WTC11 (cell line): ENCODE measurements at places on chromosomes 6 and 20. TPM values are rescaled to one million over a fixed set of nuclear protein-coding genes. Genes with fewer than 3 reads are reported as not detected.

Gene ELOVL2
- 1.0 to 2.0 TPM (median 1.1 TPM) in 3 replicates for total RNA-seq

Gene IP6K3
- total RNA-seq: 0.44 to 1.1 TPM (median 0.89 TPM) in 3 replicates

Gene SIRPB2
- total RNA-seq: not detected in 3 replicates

DNA sequence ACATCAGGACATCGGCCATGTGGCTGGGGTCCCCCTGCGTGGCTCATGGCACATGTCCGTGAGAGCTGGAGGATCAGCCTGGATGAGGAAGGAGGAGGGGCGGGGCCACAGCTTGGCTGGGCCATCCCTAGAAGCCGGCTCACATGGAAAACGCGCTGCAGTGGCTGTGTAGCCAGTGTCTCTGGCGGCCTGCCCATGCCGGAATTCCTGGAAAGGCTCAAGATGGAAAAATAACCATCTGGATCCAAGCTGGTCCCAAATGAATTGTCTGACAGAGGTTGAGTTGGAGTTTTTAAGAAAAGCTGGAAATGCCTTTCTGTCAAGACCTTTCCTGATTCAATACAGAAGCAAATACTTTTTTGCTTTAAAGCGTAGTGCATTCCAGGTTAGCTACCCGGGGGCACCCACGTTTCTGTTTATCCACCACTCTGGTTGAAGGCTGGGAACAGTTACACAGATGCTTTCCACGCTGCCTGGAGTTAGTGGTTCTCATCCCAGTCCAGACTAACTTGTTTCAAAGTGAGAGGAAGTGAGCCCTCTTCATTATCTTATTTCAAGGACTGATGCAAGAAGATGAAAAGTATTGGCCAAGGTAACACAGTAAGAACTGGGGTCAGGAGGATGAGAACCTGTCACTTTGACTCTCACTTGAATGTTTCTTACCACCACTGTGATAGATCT is 99.0 kb downstream of the GMPR start:
- peak; percentile 25 for DNase-seq

DNA sequence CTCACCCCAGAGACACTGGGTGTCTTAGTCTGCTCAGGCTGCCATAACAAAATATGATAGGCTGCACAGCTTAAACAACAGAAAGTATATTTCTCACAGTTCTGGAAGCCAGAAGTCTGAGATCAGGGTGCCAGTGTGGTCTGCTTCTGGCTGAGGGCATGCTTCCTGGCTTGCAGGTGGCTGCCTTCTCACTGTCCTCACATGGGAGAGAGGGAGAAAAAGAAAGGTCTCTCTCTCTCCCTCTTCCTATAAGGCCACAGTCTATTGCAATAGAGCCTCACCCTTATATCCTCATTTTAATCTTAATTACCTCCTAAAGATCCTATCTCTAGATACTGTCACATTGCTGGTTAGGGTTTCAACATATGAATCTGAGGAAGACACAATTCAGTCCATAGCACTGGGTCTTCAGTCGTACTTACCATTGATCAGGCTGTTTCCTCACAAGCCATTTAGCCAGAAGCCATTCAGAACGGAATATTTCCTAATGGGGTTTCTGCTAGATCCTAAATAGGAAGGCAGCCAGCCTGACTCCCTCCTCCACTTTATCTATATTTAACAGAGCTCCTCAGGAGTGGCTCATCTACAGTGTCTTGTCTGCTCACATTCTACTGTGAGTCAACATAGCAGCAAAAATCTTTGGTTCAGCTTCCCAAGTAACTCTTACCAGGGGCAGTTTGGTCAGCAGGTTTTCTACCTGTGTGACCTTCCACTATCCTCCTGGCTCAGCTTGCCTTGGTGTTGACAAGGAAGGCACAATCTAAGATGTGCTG is 42.2 kb downstream of the CD164 start:
- no peak for DNase-seq
